ENCODE measurements at places on chromosomes 2 and 18. TPM values are rescaled to one million over a fixed set of nuclear protein-coding genes. Genes with fewer than 3 reads are reported as not detected.

CAMKMT gene
- 9.1 TPM for total RNA-seq

NEU2 gene
- not detected for total RNA-seq

ERICH2 gene
- total RNA-seq = not detected

LIMS1 gene
- 91.5 TPM for total RNA-seq

ADAM23 gene
- 0.12 TPM for total RNA-seq

FEV gene
- total RNA-seq = not detected

ABCG5 gene
- not detected for total RNA-seq

IL1RN gene
- 0.61 TPM for total RNA-seq

GAREM1 gene
- total RNA-seq = 3.7 TPM

SCYGR4 gene
- not detected for total RNA-seq

PIEZO2 gene
- 49.3 TPM for total RNA-seq

ZAP70 gene
- not detected for total RNA-seq

CAPN10 gene
- total RNA-seq = 23.5 TPM

G6PC2 gene
- not detected for total RNA-seq

RNF181 gene
- total RNA-seq = 168 TPM

IAH1 gene
- 58.9 TPM for total RNA-seq

LRATD1 gene
- 1.3 TPM for total RNA-seq

TDRD15 gene
- total RNA-seq = not detected

ST8SIA5 gene
- 0.24 TPM for total RNA-seq

TANC1 gene
- 40.4 TPM for total RNA-seq

IL18R1 gene
- 1.3 TPM for total RNA-seq

TMEM87B gene
- total RNA-seq = 34.4 TPM

TPRKB gene
- 18.0 TPM for total RNA-seq

C2orf15 gene
- not detected for total RNA-seq

ANKRD23 gene
- total RNA-seq = 2.9 TPM

PCBP1 gene
- total RNA-seq = 47.6 TPM

GPR155 gene
- total RNA-seq = 3.6 TPM
